ENCODE measurements at places on chromosomes 6 and 20.

GRCh38 chr20:10306440-10307358, 88.1 kb downstream of the SNAP25 start:
- DNase-seq = peak; percentile 64

DNA sequence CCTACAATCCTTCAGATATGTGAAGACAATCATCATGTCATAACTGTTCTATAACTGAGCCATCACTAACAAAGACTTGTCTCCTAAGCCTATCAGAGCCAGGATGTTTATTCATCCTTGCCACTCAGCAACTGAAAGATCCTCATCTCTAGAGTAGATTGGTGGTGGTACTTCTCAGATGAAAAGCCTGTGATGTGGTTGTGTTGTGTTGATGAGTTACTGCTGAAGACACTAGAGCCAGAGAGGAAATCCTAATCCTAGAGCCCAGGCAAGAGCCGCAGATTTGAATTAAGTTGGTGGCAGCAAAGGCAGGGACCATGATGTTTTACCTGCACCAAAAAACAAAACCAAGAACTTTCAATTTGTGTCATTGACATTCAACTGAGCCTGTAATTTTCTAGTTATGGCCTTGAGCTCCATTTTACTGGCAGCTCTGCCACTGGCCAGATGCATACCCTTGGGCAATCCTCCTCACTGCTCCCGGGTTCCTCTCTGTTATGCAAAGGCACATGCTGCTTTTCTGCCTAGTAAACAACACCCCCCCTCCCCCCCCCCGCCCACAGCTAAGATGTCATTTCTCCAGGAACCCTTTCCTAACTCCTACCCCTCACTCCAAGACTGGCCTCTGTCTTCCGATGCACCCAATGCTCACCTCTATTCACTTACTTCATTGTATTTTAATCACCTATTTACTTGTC, 50.2 kb upstream of the REV3L start:
- DNase-seq = no peak

GRCh38 chr6:152089992-152090391, 282.5 kb downstream of the ESR1 start:
- no peak for DNase-seq

DNA sequence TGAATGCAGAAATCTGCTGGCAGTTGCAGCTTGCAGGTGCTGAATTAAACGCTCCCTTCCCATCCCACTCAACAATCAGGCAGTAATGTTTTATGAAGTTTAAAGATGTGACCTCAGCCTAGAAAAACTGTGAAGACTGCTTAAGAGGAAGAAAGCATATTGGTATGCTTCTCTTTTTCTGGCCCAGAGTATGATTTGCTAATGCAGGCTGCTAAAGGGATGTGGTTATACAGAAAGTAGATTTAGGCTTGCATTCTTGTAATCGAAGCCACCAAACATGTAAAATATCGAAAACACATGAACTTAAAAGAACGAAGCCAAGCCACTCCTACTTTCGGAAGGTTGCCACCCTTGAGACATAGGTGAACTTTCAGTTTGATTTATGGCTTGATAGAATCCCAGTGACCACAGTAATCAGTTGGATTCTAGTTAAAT, 40.7 kb downstream of the MAP3K5 start:
- peak; percentile 67 for DNase-seq

- DNase-seq = no peak
These were observed 1.6 kb downstream of the ITPR3 start for GRCh38 chr6:33622456-33623431.

DNA sequence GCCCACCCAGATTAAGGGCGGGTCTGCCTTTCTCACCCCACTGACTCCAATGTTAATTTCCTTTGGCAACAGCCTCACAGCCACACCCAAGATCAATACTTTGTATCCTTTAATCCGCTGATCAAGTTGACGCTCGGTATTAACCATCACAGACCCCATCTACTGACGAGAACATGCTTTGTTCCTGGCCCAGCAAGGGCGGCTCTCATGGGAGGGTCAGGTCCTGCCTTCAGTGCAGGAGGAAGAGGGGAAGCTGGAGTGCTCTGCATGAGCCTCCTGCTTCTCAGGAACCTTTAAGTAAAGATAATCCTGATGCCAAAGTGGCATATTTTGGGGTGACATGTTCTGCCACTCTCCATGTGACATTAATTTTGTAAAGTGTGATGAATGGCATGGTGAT, 8.3 kb downstream of the KIF25 start:
- DNase-seq = no peak

DNA sequence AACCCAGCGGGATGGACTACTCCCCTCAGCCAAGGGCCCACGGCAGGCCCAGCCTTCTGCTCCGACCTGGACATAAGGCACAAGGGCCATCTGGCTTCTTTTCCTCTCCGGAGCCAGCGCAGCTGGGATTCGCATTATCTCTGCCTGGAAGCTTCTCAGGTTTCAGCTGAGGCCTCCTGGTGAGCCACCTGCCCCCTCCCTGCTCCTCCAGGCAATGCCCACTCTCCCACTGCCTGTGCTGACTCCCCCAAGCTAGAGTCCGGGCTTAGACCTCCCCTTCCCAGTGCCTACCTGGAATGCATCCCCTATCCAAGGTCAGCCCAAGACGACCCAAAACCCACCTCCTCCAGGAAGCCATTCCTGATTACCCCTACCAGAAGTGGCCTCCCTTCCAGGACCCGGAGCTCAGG, 60.7 kb downstream of the EZR start:
- peak; percentile 61 for DNase-seq

DNA sequence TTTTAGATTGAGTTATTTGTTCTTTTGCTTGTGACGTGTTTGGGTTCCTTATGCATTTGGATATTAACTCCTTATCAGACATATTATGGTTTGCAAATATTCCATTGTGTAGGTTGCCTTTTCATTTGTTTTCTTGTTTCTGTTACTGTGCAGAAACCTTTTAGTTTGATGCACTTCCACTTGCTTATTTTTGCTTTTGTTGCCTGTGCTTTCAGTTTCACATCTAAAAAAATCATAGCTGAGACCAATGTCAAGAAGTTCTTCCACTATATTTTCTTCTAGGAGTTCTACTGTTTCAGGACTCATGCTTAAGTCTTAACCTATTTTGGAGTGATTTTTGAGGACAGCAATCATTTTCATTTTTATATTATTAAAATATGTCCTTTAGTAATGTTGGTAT, 113.5 kb downstream of the EPM2A start:
- no peak for DNase-seq

- DNase-seq = no peak
These were observed 184.3 kb downstream of the PRKN start for GRCh38 chr6:162543221-162543620.

DNA sequence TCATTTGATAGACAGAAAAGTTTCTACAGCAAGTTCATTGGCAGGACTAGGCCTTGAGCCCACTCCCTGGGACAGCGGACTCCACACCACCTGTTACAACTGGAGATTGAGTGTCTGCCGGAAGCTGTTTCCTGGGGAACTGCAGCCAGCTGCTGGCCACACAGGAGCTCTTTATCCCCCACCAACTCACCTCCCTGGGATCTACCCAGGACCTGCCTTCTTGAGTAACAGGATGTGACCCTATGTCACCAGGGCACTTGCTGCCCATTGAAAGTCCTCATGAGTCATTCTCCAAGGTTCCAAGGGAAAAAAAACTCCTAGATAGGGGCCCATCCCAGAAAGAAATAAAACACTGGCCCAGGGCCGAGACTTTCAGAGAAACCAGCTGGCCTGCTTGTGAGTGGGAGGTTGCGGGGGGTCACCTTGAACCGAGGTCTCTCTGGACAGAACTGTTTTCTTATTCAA, 37.4 kb upstream of the SLC9A8 start:
- DNase-seq = peak; percentile 63

DNA sequence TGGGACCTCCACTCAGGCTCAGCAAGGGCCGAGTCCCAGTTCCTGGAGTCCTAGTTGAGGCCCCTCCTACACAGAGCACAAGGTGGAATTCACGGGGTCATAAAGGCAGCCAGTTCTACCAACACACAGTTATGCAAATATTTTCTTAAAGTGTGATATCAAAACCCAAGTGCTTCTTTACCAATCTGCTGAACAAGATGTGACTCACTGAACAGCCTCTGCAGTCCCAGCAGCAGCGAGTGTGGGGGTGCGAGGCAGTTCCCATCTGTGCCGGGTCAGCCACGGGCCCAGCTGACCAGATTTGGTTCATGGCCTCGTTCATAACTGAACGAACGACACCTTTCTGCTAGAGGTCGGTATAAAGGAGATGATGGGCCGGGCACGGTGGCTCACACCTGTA, 4.5 kb upstream of the TCEA2 start:
- DNase-seq = no peak

Measured in muscle of back (tissue), 13 donors.